ENCODE measurements at places on chromosomes 3 and 15. TPM values are rescaled to one million over a fixed set of nuclear protein-coding genes. Genes with fewer than 3 reads are reported as not detected.
A peak's percentile ranks its signal among the peaks of the same experiment; 100 is the strongest.

GRCh38 chr15:74400915-74401757 lies 32.6 kb downstream of the SEMA7A start:
- H3K4me3 ChIP-seq = no peak overlapping the region
- H3K27me3 ChIP-seq = no peaks in the 10 kb centered on the region
- H3K4me1 ChIP-seq = peaks cover 5% of the 10 kb centered on the region

DNA sequence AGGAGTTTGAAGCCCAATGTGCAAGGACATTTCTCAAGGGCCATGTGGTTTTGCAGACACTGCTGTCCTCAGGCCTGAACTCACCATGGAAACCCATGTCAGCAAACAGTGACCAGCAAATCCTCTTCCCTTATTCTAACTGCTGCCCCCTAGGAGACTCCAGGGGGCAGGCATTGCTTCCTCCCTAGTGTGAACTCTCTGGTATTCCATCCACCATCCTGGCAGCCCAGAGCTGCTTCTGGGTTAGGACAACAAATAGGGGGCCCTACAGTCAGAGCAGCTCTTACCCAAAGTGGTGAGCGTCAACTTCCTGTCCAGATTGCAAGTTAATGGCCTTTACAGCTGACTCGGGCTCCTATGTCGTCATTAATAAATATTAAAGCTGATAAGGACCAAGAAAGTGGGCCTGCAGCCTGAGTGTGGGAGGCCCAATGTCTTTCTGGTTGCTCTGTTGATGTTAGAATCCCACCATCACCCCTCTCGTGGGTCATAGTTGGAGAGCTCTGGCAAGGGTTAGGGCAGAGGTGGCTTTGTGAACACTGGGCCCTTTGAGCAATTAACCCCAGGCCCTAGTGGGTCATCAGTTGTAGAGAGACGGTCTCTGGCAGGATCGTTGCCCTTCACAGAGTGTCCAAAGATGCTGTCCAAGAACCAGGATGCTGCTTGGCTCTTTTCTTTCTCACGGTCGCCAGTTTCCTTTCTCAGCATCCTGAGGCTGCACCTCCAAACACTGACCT lies 41.5 kb downstream of the TGM4 start:
- H3K4me3 ChIP-seq = no peak overlapping the region
- no peaks in the 10 kb centered on the region for H3K27me3 ChIP-seq
- peak; percentile 57 for DNase-seq
- H3K36me3 ChIP-seq = no peaks in the 10 kb centered on the region
- no peak overlapping the region for H3K27ac ChIP-seq

DNA sequence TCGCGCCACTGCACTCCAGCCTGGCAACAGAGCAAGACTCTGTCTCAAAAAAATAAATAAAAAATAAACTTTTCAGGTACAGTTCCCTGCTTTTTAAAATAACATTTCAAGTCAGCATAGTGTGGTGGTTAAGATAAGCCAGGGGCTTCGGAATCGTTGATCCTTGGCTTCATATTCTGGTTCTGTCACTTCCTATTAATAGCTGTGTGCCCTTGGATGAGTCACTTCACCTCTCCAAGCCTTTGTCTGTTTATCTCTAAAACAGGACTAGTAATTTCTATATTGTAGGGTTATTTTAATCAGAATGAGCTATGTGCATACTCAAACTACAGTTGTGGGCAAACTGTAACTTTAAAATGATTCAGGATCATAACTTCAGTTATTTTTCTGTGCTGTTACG lies 53.8 kb upstream of the SENP5 start:
- no peaks in the 10 kb centered on the region for H3K27me3 ChIP-seq
- H3K27ac ChIP-seq = no peak overlapping the region
- H3K4me1 ChIP-seq = no peaks in the 10 kb centered on the region
- H3K4me3 ChIP-seq = no peak overlapping the region
- peaks cover 63% of the 10 kb centered on the region for H3K36me3 ChIP-seq

- no peaks in the 10 kb centered on the region for H3K4me1 ChIP-seq
- H3K4me3 ChIP-seq = no peak overlapping the region
- no peak for DNase-seq
Measured at GRCh38 chr15:79478108-79478507, 46.0 kb downstream of the MINAR1 start.

DNA sequence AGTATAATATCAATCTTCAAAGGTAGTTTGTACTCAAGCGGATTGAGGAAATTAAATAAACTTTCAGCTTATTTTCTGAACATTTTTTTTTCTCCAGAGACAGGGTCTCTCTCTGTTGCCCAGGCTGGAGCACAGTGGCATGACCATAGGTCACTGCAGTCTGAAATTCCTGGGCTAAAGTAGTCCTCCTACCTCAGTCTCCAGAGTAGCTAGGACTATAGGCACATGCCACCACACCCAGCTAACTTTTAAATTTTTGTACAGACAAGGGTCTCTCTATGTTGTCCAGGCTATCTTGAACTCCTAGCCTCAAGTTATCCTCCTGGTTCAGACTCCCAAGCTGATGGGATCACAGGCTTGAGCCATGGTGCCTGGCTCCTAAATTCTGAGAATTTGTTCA lies 97.1 kb downstream of the FAIM start:
- H3K4me1 ChIP-seq = no peaks in the 10 kb centered on the region
- DNase-seq = no peak
- no peak overlapping the region for H3K4me3 ChIP-seq
- H3K36me3 ChIP-seq = peaks cover 3% of the 10 kb centered on the region

Gene SEC11A
- 250 TPM for total RNA-seq

Gene SIDT1
- total RNA-seq = not detected
